RWPE1 (cell line): ENCODE measurements at places on chromosomes 1 and 21.

GRCh38 chr21:39197448-39198233 lies 14.4 kb upstream of the PSMG1 start:
- no peak for DNase-seq

- DNase-seq = no peak
Measured at GRCh38 chr1:38030596-38031512, 15.7 kb downstream of the POU3F1 start.

DNA sequence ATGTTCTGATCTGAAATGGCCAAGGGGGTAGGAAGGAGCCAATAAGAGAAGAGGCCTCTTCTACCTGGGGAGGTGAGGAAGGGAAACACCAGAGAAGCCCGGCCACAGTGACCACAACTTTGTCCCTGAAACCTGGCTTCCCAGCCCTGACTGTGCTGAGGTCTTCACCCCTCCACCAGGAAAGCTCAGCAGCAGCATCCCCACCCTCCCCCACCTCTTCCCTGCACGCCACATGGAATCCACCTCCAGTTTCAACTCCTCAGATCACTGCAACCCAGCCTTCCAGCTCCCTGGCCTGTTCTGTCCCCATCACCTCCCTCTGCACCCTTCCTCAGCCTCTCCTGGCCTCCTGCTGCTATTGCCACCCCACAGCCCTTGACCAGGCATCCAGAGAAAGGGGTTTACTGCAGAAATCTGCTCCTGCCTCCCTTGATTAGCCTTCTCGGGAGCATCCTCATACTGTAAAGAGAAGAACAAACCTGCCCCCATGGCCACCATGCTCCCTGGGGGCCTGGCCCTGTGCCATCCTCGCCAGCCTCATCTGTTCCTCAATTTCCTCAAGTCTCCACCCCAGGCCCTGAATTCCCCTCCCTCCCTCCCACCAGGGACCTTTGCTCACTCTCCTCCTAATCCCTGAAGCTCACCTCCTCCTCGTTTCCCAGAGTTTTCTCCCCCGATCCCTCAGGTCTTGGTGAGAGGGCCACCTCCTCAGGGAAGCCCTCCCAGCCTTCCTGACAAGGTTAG lies 450.9 kb downstream of the MATN1 start:
- DNase-seq = no peak

GRCh38 chr1:167697667-167698141 lies 24.1 kb upstream of the MPZL1 start:
- no peak for DNase-seq

- no peak for DNase-seq
Measured at GRCh38 chr21:34191876-34192275, 118.5 kb downstream of the MRPS6 start.

DNA sequence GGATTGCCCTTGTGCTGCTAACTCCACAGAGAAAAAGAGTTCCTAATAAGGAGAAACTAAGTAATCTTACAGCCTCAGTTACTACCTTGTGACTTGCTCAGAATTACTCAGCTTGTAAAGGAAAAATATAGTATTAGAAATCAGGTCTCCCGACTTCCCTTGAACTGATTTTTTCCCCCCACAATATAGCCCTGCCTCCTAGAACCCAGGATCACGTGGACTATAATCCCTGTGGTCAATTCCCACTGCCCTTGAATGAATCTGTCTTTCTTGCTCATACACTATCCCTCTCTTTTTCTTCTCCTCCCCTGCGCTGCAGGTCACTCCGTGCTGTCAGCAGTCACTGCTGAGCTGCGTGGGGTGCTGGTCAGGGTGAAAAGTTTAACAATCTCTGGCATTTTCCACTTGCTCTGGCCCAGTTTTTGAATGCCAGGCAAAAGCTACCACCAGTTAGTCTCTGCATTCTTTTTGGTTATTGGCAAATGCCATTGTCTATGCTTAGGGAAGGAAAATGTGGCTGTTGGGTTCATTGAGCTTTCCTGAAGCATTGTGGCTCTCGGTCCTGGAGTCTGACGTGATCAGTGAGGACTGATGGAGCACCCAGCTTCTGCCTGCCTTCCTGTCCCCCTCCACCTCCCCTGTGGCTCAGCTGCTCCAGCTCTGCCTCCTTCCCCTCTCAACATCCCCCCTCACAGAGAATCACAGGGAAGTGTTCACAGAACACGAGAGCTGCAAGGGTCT lies 1.9 kb upstream of the MYOC start:
- no peak for DNase-seq

- no peak for DNase-seq
Measured at GRCh38 chr1:180842052-180842451, 70.6 kb upstream of the KIAA1614 start.

- peak; percentile 78 for DNase-seq
Measured at GRCh38 chr1:10646347-10646861, 150.0 kb downstream of the CASZ1 start.

- peak; percentile 64 for DNase-seq
Measured at GRCh38 chr1:155938220-155938627, 3.2 kb upstream of the RXFP4 start.

DNA sequence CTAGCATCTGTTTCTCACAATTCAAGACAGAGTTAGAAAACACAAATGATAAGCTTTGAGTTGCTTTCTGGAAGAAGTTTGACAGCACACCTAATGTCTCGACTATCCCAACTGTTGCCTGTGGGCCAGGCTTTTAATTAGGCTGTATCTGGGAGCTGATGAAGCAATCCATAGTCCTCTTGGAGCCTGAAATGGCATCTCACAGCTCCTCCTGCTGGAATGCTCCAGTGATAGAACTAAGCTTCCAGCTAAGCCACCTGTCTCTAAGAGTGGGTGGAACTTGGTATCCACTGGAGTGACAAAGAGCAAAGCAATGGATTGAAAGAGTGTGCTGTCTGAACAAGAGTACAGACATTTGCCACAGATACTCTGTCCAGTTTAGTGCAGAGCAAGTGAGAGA lies 605.3 kb upstream of the NR5A2 start:
- DNase-seq = peak; percentile 34

DNA sequence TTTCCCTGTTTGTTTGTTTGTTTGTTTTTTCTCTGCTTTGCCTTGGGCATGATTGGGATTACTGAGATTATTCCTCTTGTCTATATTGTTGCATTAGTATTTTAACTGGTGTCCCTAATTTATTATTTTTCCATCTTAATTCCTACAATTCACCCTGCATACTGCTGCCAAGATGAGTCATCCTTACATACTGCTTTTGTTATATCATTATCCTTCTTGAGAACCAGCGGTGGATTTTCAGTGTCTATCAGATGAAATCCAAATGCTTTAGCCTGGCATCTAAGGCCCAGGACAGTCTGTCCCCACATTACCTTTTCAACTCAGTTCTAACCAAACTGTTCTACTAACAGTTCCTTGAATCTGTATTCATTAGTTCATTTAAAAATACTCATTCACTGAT lies 101.7 kb downstream of the OLFML2B start:
- peak; percentile 7 for DNase-seq

GRCh38 chr1:40626383-40626770 lies 39.1 kb downstream of the RIMS3 start:
- DNase-seq = no peak

GRCh38 chr1:168178227-168178637 lies 530 bp upstream of the TIPRL start:
- no peak for DNase-seq

GRCh38 chr1:234078143-234078542 lies 173.7 kb downstream of the SLC35F3 start:
- no peak for DNase-seq

DNA sequence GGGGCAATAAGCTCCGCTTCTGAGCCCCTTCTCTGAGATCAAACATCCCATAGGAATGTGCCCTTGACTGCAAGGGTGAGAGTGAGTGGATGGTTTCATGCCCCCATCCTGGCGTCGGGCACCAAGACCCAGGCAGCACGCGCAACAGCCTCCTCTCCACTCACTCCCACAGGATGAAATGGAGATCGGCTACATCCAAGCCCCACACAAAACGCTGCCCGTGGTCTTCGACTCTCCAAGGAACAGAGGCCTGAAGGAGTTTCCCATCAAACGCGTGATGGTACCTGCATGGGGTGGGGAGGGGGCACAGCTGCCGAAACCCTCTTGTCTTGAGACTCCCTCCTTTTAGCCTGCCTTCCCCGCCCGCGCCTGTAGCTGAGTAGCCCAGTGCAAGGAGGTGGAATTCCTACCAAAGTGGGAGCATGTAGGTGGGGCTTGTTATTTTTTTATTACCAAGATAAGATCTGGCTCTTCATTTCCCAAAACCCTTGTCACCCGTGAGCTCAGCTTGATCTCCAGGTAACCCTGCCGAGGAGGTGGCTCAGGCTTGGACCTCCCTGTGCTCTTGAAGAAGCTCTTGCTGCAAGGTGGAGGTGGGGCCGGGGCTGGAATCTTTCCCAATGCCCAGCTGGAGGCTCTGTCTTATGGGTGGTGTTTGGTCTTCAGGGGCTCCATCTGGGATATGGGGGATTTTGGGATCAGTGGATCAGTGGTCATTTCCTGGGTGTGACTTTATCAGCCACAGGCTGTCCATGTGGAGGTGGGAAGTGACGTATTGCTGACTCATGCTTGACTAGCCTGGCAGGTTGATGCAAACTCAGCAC lies 24.0 kb upstream of the PADI6 start:
- DNase-seq = peak; percentile 90

GRCh38 chr1:167442854-167443565 lies 75.3 kb downstream of the CD247 start:
- DNase-seq = no peak

DNA sequence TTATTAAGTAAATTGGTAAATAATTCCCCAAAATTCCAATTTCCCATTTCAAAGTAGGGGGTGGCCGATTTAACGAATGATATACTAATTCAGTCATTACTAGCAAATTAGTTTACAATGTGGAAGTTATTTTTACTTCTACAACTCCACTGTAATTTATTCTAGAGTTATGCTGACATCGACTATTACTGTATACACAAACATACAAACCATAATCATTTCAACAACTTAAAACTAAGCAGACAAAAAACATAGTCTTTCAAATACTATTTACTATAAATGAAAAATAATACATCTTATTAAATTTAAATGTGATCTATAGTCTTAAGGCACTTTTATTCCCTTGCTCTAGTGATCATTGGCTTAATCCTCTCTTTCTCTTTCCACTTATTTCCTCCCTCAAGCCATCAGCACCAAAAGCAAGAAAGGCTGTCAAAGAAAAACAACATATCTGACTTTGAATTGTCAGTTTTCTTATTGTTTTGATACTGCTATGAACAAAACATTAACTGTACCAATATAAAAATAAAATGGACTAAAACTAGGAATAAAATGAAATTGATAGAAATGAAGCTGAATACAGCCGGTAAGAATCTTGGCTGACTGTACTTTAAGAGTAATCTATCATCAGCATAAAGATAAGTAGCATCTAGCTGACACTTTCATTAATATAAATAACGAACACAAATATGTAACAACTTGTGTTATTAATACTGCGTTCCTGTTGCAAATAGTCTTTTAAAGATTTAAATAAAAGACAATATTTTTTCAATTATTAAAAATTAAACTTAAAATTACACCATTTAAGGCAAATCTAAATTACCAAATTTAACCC lies 4.1 kb downstream of the CDC42BPA start:
- DNase-seq = no peak

DNA sequence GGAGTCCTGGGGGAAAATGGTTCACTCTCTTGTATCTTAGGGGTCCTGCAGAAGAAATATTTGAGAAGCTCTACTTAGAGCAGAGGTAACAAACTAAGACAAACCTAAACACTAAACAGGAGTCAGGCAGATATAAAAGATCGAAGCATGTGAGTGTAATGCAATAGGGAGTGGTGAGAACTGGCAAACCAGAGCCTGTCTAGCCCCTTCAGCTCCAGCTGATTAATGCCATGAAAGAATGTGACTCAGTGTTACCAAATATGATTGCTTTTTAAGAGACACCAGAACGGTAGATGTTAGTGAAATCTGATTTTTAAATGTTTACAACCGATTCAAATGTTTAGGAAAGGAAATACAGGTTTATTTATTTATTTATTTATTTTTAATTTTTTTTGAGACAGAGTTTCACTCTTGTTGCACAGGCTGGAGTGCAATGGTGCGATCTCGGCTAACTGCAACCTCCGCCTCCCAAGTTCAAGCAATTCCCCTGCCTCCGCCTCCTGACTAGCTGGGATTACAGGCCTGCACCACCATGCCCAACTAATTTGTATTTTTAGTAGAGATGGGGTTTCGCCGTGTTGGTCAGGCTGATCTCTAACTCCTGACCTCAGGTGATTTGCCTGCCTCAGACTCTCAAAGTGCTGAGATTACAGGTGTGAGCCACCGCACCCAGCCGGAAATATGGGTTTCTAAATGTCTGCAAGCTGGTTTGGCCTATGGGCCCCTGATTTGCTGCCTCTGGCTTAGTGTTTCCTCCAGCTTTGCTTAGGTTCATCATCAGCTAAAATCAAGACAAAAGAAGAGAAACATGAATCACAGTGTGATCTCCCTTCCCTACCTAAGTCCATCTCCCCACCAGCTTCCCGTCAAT lies 12.2 kb downstream of the TXNIP start:
- no peak for DNase-seq

- DNase-seq = no peak
Measured at GRCh38 chr1:224866940-224867339, 62.5 kb upstream of the DNAH14 start.

DNA sequence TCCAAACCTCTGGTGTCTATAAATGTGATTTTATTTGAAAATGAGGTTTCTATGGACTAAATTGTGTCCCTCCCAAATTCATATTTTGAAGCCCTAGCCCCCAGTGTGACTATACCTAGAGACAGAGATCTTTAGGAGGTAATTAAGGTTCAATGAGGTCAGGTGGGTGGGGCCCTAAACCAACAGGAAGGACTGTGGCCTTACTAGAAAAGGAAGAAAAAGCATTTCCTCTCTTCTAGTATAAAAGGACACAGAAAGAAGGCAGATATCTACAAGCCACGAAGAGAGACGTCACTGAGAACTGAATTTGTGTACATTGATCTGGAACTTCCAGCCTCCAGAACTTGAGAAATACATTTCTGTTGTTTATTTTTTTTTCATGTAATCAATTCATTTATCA lies 123.1 kb upstream of the RUNX1 start:
- no peak for DNase-seq

DNA sequence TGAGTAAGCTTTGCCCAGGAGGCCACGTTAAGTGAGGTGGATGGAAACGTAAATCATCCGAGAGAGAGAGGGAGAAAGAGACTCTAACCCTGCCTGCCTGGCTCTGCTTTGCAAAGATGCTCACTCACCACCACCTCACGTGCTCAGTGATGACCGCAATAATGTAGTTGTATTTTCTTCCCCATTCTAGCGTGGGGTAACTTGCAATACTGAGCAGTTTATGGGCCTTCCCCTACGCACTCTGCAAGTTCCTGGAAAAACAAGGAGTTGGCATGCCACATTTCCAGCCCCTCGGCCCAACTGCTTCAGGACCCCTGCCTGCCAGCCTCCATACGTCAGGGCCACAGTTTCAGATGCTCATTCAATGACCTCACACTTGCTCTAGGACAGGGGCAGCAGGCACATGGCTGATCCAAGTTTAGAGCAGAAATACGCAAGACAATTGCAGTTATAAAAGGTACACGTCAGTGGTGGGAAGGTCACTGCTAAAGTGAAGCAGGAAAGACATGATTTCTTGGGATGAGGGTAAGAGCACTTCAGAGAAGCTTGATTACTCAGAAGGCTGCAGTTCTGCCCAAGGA lies 112.5 kb upstream of the RAB4A start:
- DNase-seq = no peak

- DNase-seq = no peak
Measured at GRCh38 chr1:168552961-168553360, 9.2 kb upstream of the XCL2 start.
